Occipital lobe (tissue), 3 donors: ENCODE measurements at places on chromosomes 2 and 18. TPM values are rescaled to one million over a fixed set of nuclear protein-coding genes. Genes with fewer than 3 reads are reported as not detected.

DNA sequence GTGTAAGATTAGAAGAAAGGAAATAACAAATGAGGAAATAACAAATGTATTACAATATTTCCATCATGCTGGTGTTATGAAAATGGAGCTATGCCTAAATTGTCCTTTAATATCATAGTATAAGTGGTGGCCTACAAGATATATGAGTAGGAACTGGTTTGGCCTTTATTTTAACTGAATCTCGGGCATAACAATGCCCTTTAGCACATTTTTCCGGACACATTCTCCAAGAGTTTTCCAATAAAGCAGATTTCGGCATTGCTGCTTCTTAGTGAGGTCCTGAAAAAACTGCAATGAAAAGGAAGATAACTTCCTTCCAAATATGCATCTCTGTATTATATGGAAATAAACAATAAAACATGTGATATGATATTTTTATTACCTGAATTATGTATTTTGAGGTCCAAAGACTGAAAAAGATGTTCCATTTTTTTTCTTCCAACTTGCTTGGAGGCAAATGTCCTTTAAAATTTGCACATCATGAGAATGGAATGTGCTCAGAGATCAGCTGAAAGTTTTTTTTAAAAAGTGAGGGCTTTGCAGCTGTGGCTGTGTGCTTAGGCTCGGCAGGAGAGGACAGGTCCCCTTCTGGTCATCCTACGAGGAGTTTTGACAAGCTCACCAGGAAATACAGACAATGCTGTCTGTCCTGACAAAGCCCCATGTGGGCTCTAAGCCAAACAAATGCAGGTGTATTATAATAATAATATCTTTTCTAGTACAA lies 132.3 kb upstream of the RND3 start:
- no peak for DNase-seq

DNA sequence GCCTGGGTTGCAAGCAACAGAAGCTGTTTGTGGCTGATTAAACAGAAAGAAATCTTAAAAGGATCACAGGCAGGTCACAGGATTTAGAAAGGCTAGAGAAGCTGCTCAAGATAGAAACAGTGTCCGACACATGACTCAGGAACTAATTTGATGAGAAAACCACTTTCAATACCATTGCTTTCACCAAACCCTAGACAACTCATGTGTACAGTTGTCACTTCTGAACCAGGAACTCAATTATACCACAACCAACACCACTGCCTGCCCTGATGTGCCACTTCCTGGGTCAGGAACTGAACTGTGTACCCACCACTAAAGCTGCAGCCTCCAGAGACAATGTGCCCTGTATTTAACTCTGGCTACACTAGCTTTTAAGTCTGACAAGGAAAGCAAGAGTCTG lies 56.0 kb downstream of the TMEM247 start:
- DNase-seq, result no peak

DNA sequence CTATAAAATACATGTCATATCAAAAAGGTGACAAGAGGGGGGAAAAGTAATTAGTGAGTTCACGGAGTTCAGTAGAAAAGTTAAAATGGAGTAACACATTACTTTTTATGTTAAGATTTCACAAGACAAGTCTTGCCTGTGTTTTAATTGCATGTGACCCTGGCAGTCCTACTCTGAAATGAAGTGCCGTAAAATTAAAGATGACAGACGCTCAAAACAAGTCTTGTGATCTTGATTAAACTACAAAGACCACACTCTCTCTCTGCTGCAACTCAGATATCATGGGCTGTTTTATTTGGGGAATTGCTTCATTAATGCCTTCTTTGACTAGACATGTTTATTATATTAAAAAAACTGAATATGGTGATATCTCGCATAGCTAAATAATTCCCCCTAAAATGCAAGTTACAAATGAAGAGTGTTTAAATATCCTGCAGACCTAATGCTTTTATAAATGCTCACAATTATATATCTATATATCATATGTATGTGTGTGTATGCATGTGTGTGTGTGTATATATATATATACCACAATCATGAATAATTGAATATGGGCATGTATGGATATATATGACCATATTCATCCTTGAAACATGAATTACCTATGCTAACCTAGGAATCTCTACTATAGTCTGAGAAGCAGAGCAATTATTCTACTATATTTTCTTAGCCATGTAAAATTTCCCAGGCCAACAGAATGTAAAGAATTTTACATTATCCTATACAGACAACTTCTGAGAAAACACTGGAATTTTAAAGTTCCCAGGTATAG lies 647.5 kb downstream of the ARHGAP15 start:
- no peak for DNase-seq

DNA sequence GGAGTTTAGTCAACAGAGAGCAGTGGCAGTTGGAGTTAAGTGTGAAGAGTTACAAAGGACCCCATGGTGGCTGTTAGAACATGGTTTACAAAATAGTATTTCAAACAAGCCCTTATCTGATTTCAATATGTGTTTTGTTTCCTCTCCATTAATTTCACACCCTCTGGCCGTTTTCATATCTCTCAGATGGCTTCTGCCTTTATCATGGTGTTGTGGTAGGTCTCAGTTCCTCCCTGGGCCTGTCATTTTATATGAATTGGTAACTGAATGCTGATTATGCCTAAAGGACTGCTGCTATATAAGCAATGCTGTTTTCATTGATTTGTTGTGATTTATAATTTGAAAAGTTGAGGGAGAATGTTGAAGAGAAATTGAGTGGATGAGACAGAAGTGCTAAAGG lies 686.7 kb downstream of the NYAP2 start:
- no peak for DNase-seq

GRCh38 chr2:124796647-124797046 lies 771.6 kb downstream of the CNTNAP5 start:
- no peak for DNase-seq

DNA sequence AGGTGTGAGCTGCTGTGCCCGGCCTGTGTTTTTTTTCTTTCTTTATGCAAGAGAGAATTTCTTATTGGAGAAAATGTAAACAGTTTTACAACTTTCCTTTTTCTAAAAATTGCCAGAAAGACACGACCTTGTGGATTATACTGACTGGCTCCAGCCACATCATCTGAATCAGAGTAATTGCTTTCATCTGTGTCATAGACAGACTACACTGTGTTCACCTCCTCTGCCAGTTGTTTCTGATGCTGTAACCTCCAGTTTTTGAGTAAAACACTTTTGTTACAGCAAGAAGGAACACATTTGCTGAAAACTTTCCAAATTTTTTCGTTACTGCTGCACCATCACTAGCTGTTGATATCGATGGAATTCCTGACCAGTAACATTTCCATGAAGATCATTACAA lies 43.9 kb upstream of the PLEKHM3 start:
- DNase-seq, result no peak

DNA sequence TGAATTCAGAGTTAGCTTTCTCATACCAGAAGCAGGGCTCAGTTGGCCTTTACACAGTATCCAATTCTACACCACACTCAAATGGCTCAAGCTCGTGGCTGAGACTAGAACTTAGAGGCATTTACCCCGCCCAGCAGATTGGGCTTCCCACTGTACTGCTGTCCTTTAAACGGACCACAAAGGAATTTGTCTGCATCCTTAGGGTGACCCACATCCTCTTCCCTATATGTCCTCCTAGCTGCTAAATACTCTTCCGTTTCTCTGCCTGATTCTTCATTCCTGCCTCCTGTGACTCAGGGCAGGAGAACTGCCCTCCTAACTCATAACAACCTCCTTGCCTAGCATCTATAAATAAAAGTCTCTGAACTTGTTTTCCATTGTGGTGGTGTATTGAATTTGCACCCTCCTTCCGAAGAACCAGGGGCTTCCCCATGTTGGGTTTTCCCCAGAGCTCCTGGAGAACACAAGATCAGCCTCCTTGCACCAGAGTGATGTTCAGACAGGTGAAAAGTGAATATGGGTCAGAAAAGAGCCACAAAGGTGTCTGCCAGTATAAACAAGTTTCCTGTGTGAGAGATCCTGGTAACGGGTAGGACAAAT lies 32.0 kb upstream of the MC4R start:
- no peak for DNase-seq

DNA sequence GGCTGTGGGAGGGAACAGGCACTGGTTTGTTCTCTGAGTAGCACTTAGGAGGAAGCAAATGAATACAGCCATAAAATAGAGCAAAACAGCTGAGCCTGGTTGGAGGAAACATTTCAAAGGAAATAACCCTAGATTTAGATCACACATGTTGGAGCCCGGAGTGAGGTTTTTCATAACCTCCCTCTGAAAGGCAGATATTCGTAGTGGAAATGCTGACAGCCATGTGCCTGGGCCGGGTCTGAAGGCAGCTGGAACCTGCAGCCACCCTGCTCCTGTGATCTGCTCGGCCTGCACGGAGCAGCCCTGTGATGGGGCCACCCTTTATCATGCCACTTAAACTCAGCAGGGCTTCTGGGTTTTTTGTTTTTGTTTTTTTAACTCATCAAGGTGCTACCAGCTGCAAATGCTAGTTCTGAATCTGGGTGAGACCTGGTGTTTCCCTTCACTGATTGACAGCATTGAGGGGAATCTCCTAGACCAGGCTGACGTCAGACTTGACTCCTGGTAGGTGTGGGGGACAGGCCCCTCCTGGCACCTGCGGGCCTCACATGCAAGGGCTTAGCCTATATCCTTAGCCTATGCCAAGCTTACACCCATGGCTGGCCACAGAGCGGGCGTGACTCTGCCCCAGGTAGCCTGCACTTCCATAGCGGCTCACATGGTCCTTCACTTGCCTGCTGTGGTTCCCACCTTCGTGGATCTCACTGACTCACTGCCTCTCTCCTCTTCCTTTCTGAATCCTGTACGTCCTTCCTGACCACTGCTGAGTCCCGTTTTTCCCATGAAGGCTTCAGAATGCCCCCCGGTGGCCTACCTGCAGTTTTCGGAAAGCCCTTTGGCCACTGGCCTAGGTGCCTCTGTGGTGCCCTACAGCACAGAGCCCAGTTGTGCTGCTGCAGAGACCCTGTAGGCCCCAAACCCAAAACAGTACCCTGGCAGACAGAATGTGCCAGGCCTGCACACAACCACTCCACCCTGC lies 217.3 kb downstream of the SEPTIN10 start:
- DNase-seq, result no peak

DNA sequence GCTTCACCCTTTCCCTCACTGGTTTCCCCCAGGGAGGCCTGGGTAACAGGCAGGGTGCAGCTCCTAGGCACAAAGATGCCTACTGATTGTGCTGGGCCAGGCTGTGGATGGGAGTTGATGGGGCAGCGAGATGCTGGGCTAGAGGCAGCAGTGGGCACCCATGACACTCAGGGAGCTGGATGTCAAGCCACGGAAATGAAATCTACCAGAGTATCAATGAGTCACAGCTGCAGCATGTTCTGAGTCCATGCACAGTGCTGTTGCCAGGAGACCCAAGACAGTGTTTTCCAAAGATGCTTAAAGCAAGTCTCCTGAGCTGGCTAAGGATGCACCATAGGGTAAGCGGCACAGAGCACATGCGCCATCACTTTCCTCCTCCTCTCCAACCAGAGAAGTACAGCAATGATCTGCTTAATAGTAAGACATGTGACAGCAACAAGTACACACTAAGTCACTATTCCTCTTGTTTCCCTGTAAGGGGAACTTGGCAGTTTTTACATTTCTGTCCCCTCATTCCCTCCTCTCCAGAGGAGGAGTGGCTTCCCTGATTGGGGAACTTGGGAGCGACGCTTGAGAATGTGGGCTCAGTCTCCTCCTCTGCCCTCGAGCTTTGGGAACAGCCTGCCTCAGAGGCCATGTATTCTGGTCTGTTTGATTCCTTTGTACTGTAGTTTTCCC lies 57.2 kb downstream of the CDC42EP3 start:
- no peak for DNase-seq

Gene C2orf80
- total RNA-seq, result 28.7 TPM

Gene ACMSD
- not detected for total RNA-seq

Gene TMEM17
- 6.4 TPM for total RNA-seq

Gene LOXHD1
- 0.16 TPM for total RNA-seq

Gene C18orf32
- total RNA-seq, result 63.2 TPM

Gene CRACDL
- total RNA-seq, result 2.3 TPM

Gene BOLL
- not detected for total RNA-seq

Gene EPHA4
- 259 TPM for total RNA-seq
